Germinal center (tissue), 1 donor: ENCODE measurements at places on chromosomes 5 and 9.
A peak's percentile ranks its signal among the peaks of the same experiment; 100 is the strongest.

DNA sequence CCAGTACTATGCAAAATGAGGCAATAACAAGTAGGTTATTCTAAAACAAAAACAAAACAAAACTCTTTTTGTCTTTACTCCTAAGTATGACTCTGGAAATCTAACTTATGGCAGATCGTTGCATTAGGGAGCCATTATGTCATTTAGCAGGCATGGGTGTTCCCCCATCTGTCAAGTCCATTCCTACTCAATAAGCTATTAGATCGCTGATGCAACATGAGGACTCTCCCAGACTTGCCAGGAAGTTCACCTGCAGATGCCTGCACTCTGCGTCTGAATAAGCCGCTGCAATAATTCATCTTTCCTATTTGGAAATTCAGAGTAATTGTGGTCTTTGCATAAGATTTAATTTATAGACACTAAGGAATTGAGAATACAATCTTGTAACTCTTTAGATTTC is 585.0 kb downstream of the KIF4B start:
- DNase-seq = no peak

- DNase-seq = no peak
Measured at GRCh38 chr5:43195670-43196265, 3.7 kb downstream of the NIM1K start.

DNA sequence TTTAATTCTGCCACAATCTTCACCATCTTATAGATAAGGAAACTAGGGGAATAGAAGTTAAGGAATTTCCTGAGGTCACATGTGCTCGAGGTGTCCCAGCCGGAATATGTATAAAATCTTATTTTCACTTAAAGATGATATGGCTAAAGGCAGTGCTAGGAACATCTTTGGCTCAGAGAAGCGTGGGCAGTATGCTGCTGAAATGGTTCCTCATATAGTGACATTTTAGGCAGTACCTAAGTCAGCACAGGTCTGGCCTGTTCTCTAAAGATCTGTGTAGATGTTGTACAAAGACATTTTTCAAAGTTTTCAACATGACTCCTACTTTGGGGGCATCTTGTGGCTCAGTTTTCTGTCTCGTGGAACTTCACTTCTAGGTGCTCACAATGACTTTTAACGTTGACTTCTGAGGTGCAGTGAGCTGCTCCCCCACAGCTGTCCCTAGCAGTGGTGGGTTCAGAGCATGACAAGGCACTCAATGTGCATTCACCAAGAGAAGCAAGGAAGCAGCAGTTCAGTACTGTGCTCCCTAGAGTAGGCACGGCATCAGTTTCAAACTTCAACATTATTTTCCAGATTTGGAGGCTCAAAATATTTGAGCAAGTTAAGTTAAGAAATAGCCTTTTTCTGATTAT is 40.3 kb downstream of the TNFAIP8 start:
- DNase-seq = no peak

DNA sequence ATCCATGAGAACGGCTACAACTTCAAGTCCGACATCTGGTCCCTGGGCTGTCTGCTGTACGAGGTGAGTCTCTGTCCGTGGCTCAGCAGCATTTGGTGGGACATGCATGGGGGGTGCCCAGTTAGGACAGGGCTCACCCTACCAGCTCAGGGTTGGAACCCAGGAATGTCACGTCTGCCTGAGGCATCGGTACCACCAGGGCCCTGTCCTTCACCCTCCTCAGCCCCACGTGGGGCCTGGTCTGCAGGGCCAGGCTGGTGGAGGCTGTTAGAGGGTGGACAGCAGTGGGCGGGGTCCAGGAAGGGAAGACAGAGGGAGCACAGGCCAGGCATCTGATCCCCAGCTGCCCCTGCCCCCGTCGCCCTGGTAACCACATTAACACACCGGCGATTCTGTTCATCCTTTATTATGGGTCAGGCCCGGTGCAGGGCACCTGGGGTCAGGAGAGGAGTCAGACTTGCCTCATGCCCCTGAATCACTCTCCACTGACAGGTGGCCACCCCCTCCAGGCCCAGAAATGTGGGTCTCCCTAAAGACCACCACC is 75.6 kb downstream of the PSMB7 start:
- DNase-seq = no peak

DNA sequence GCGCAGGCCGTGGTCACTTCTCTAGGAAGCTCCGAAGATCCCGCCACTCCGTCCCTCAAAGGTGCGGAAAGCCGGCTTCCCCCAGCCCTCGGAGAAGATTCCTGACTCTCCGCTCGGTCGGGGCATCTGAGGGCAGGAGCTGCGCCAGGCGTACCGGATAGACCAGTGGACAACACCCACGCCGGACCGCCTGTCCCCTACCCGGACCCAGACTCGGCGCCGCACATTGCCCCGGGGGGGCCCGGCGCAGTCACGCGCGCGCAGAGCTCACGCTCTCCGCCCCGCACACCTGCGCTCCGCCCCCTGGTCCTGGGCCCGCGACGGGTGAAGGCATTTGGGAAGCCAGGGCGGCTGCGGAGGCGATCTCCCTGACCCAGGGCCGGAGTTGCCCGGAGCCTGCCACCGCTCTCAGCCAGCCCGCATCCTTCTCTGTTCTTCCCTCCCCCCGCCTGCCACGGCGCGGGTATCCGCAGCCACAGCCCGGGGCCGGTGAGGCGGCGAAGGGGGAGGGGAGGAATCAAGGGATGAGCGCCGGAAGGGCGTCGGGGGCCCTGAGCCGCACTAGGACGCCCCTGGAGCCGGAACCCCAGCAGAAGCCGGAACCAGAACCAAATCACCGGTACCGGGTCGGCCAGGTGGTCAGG is 448 bp downstream of the RELL2 start:
- DNase-seq = peak; percentile 71

DNA sequence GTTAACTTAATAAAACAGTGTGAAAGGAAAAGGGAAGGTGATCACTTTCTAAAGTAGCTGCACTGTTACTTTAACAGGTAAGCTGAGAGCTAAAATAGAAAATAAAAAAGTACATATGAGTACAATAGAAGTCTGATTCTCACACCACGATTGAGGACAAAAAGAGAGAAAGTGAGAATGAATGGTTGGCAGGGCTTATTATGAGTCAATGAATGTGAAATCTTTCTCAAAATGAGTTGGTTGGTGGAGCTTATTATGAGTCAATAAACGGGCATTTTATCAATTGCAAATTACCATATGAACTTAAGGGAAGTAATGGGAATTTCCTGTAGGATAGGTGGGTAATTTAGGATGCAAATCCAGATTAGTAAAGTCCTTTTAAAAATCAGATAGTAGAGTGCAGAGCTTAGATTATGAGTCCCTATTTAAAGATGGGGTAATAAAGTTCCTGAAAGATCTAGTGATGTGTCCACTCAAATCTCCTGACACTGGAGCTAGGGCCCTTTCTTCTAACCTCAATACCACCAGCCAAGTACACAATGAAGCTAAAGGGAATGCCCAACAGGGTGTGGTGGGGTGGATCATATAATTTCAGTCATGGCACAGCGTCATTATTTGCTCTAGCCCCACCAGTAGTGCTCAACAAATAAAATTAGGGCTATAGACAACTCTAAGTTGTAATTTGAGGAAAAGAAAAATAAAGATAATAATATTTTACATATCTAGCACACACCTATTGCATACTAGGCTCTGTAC is 21.1 kb upstream of the TLR4 start:
- no peak for DNase-seq

- no peak for DNase-seq
Measured at GRCh38 chr5:145925353-145925752, 11.0 kb upstream of the SH3RF2 start.

DNA sequence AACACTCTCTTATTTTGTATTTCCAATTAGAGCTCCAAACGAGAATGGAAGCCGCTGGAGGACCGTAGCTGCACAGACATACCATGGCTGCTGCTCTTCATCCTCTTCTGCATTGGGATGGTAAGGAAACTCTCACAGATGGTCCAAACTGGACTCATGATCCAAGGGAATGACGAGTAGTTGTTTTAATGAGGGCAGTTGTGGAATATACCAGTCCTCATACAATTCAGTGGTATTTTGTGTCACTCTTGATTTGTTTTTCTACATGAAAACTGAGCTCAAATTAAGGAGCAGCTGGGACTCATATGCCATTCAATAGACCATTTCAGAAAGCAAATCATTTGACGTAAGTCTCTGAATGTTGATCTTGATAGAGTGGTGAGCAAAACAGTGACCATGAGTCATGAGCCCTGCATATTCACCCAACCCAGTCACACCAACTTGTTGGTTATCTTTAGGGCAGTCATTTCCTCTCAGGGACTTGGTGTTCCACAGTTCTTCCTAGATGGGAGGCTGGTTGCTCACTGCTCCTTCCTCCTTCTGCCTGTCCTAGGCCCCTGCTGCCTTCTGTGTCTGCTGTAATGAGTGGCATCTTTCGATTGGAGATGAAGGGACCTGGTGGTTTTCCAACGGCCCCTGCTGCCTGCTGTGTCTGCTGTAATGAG is 54.9 kb downstream of the SLC44A1 start:
- DNase-seq = no peak

GRCh38 chr9:37151812-37152211 is 31.4 kb downstream of the ZCCHC7 start:
- no peak for DNase-seq

DNA sequence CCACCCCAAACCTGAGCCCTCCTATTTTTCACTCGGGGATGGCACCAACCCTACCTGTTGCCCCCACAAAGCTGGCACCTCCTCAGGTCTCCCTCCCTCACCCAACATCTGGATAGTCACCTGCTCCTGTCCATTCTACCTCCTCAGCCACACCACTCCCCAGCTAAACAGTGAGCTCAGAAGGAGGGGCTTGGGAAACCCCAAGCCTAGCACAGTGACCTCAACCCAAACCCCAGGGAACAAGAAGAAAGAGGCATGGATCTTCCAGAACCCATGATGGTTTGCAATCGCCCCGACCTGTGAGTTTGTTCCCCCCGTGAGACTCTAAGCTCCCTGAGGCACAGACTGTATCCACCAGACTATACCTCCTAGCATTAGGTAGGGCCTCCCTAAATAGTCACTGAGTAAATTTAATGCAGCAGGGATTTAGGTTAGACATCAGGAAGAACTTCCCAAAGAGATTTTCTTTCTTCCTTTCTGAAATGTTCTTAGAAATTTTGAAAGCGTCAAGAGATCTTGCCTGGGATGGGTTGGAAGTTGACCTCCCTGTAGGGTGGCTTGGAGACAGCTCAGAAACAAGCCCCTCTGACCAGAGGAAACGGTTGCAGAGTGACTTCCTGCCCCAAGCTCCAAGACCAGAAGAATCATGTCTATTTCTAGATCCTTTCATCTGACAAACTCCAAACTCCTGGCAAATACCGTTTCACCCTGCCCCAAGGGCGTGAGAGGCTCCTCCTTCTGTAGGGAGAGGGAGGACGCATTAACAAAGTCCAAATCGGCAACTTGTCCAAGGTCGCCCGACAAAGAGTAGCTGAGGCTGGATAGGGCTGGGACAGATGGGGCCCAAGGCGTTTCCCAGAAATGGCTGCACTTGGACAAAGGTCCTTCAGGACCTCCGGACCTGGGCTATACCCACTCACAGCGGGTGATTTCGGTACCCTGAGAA is 4.1 kb downstream of the FIBCD1 start:
- no peak for DNase-seq

- DNase-seq = no peak
Measured at GRCh38 chr5:68949711-68950110, 144.1 kb upstream of the SLC30A5 start.

GRCh38 chr5:72237415-72237814 is 82.6 kb downstream of the MRPS27 start:
- DNase-seq = no peak

DNA sequence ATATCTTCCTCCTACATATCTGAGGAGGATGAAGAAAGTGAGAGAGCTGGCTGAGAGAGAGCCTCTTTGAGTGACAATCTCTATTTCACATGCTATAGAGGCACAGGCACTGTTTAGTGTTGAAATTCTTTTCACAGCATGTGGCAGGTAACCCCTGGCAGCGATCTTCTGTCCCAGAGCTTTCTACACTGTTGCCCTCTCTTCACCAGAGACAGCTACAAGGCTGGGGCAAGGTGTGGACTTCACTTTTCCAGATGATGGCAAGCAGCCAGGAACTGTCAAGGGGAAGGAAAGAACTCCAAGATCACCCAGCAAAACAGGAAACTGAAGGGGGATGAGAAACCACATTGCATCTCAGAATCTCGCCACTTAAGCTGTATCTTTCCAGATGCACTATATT is 205.2 kb downstream of the CAAP1 start:
- DNase-seq = no peak

GRCh38 chr5:56552612-56553268 is 262.6 kb upstream of the MAP3K1 start:
- DNase-seq = no peak

DNA sequence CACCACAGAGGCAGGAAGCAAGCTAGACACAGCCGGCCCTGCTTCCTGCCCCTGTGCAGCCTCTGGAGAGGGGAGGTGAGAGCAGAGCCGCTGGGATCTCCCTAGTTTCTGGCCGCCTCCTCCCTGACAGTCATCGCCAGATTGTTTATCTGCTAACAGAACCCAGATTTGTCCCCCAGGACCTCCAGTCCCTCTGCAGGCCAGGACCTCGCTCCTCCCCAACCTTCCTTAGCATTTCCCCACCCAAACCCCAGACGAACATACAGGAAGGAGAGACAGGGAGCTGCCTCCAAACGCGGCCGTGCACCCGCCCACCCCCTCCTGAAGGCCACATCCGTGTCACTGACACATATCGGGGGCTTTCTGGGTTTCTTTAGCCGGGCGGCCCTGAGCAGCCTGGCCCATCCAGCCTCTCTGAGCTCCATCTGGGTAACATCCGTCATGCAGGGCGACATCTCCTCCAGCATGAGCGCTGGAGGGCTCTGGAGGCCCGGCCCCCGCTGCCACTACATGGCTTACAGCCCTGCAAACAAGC is 47.5 kb downstream of the DBH start:
- no peak for DNase-seq

- DNase-seq = no peak
Measured at GRCh38 chr5:10275991-10276390, 25.9 kb downstream of the CCT5 start.
